ENCODE measurements at places on chromosomes 2 and 18.

GRCh38 chr2:25494616-25495015, 152.9 kb upstream of the DNMT3A start:
- no peaks in the 10 kb centered on the region for H3K27me3 ChIP-seq
- no peak for DNase-seq
- no peak overlapping the region for H3K27ac ChIP-seq
- H3K36me3 ChIP-seq = no peaks in the 10 kb centered on the region
- H3K4me3 ChIP-seq = no peak overlapping the region
- H3K4me1 ChIP-seq = peaks cover 12% of the 10 kb centered on the region

- no peaks in the 10 kb centered on the region for H3K27me3 ChIP-seq
- H3K4me1 ChIP-seq = no peaks in the 10 kb centered on the region
- H3K36me3 ChIP-seq = no peaks in the 10 kb centered on the region
- no peak overlapping the region for H3K4me3 ChIP-seq
- H3K27ac ChIP-seq = no peak overlapping the region
These were observed 474.0 kb upstream of the MEIS1 start for GRCh38 chr2:65960953-65961352.

DNA sequence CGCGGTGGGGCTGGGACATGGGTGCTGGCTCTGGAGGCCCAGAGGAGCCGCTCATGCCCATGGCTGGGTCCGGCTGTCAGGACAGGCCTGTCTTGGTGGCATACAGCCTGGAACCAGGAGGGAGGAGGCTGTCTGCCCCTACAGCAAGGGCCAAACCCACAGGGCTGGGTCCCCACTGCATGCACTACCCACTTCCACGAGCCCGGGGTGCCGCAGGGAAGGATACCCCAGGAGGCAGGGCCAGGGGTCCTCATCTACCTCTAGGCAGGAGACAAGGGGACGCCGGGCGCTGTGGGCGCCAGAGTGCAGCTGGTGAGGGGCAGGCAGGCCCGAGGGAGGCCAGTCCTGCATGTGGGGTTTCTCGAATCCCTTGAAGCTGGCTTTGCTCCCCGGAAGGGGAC, 95.1 kb upstream of the GPC1 start:
- H3K27me3 ChIP-seq = no peaks in the 10 kb centered on the region
- H3K4me3 ChIP-seq = no peak overlapping the region
- H3K27ac ChIP-seq = no peak overlapping the region
- no peaks in the 10 kb centered on the region for H3K36me3 ChIP-seq
- no peaks in the 10 kb centered on the region for H3K4me1 ChIP-seq

- no peaks in the 10 kb centered on the region for H3K36me3 ChIP-seq
- H3K27ac ChIP-seq = no peak overlapping the region
- DNase-seq = no peak
- H3K27me3 ChIP-seq = no peaks in the 10 kb centered on the region
- no peak overlapping the region for H3K4me3 ChIP-seq
These were observed 28.0 kb downstream of the KIF3C start for GRCh38 chr2:25954199-25954752.

GRCh38 chr2:220931491-220931890, 640.6 kb downstream of the EPHA4 start:
- no peaks in the 10 kb centered on the region for H3K4me1 ChIP-seq
- no peak for DNase-seq
- H3K27me3 ChIP-seq = no peaks in the 10 kb centered on the region
- H3K27ac ChIP-seq = no peak overlapping the region
- no peak overlapping the region for H3K4me3 ChIP-seq

DNA sequence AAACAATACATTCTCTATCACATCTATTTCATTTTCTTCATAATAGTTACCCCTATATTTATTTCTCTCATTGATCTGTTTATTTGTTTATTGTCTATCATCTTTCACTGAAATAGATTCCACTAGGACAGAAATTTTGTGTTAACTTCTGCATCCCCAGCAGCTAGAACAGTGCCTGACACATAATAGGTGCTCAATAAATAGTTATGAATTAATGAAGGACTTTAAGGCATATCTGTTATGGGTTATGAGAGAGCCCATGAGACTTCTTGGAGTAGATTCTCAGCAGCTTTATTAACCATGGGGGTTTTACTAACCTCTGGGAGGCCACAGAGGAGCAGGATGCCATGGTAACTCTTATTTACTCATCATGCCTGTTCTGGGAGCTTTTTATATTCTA, 144.6 kb downstream of the CDC42EP3 start:
- no peaks in the 10 kb centered on the region for H3K36me3 ChIP-seq
- no peaks in the 10 kb centered on the region for H3K4me1 ChIP-seq
- DNase-seq = no peak
- no peak overlapping the region for H3K27ac ChIP-seq

DNA sequence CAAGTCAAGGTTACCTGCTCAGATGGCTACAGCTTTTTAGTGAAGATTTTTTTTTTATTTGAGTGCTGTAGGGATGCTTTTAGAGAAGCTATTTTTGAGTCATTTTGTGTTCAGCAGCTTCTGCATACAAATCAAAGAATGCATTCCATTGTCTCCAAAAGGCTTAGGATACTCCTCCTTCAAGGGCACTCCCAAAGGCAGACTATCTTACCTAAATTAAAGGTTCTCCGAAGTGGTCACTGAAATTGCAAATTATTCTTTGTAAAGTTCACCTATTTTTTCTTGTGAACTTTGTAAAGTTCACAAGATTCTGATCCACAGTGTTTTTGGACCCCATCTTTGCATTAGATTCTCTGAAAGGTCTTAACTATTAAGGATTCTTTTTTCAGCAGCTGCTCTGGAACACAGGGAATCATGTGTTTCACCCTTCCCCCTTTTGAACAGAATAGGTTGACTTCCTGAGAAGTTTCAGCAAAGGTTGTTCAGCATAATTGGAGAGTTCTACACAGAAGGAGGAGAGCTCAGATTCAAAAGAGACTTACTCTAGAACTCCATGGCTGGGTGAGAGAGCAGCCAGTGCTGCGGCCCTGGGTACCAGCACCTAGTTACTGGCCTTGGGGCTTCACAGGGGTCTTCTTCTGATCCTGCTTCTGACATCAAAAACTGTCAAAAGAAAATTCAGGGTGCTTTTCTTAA, 14.5 kb downstream of the CLIP4 start:
- no peaks in the 10 kb centered on the region for H3K27me3 ChIP-seq
- H3K4me1 ChIP-seq = peaks cover 23% of the 10 kb centered on the region
- H3K27ac ChIP-seq = peak overlapping the region; percentile 96
- DNase-seq = no peak

- DNase-seq = no peak
- no peak overlapping the region for H3K4me3 ChIP-seq
- no peaks in the 10 kb centered on the region for H3K27me3 ChIP-seq
- no peak overlapping the region for H3K27ac ChIP-seq
- no peaks in the 10 kb centered on the region for H3K36me3 ChIP-seq
These were observed 12.1 kb downstream of the EPAS1 start for GRCh38 chr2:46309052-46309953.

- peak overlapping the region; percentile 69 for H3K27ac ChIP-seq
- H3K27me3 ChIP-seq = no peaks in the 10 kb centered on the region
- no peaks in the 10 kb centered on the region for H3K36me3 ChIP-seq
- peak; percentile 96 for DNase-seq
- no peak overlapping the region for H3K4me3 ChIP-seq
These were observed 36.4 kb upstream of the FOSL2 start for GRCh38 chr2:28356095-28356911.

GRCh38 chr2:170586571-170587095, 128.5 kb upstream of the SP5 start:
- DNase-seq = no peak
- no peak overlapping the region for H3K27ac ChIP-seq
- no peak overlapping the region for H3K4me3 ChIP-seq
- H3K36me3 ChIP-seq = no peaks in the 10 kb centered on the region
- H3K27me3 ChIP-seq = no peaks in the 10 kb centered on the region
- no peaks in the 10 kb centered on the region for H3K4me1 ChIP-seq

GRCh38 chr2:188865681-188866080, 108.5 kb upstream of the COL3A1 start:
- no peaks in the 10 kb centered on the region for H3K27me3 ChIP-seq
- DNase-seq = no peak
- no peak overlapping the region for H3K27ac ChIP-seq
- H3K4me1 ChIP-seq = peaks cover 9% of the 10 kb centered on the region

GRCh38 chr2:98917031-98917471, 19.0 kb downstream of the CRACDL start:
- no peak overlapping the region for H3K4me3 ChIP-seq
- H3K36me3 ChIP-seq = no peaks in the 10 kb centered on the region
- DNase-seq = no peak
- no peak overlapping the region for H3K27ac ChIP-seq
- peaks cover 33% of the 10 kb centered on the region for H3K4me1 ChIP-seq

GRCh38 chr2:97871096-97871780, 124.5 kb downstream of the TMEM131 start:
- DNase-seq = no peak
- H3K4me1 ChIP-seq = peaks cover 15% of the 10 kb centered on the region
- H3K4me3 ChIP-seq = no peak overlapping the region
- no peak overlapping the region for H3K27ac ChIP-seq
